ENCODE measurements at places on chromosomes 4 and X. TPM values are rescaled to one million over a fixed set of nuclear protein-coding genes. Genes with fewer than 3 reads are reported as not detected.
A peak's percentile ranks its signal among the peaks of the same experiment; 100 is the strongest.

- no peaks in the 10 kb centered on the region for H3K4me1 ChIP-seq
- H3K4me3 ChIP-seq, result no peak overlapping the region
- no peaks in the 10 kb centered on the region for H3K27me3 ChIP-seq
- no peak overlapping the region for H3K27ac ChIP-seq
Measured at GRCh38 chr4:181597766-181598165, 645.4 kb upstream of the TENM3 start.

- no peak overlapping the region for H3K4me3 ChIP-seq
- H3K36me3 ChIP-seq, result no peaks in the 10 kb centered on the region
- peaks cover 21% of the 10 kb centered on the region for H3K4me1 ChIP-seq
- no peak overlapping the region for H3K27ac ChIP-seq
Measured at GRCh38 chr4:41655177-41655576, 93.3 kb downstream of the PHOX2B start.

DNA sequence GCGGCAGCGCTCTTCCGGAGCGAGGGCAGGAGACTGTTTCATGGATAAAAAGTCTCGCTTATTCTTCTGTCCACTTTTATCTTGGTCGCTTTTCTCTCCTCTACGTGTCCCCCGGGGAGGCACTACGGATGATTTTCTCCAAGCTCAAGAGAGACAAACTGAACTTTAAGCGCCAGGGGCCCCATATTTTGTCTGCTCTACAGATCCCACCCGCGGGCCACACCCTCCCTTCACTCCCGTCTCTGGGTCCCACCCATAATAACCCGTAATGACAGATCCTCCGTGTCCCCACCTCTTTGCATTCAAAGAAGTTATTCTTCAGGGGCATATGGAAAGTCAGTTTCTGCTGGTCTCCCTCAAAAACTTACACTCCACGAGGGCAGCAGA lies at the start of gene CORIN:
TSS of gene CORIN (minus strand) at position 160 of the 387 bp plus-strand sequence. CDS start at position 42, 118 bp downstream.
- peaks cover 4% of the 10 kb centered on the region for H3K27me3 ChIP-seq
- peaks cover 13% of the 10 kb centered on the region for H3K4me1 ChIP-seq
- H3K4me3 ChIP-seq, result peak within 1 kb of the TSS; percentile 82
- no peak for DNase-seq

- H3K27me3 ChIP-seq, result no peaks in the 10 kb centered on the region
- no peak overlapping the region for H3K27ac ChIP-seq
- DNase-seq, result no peak
- no peaks in the 10 kb centered on the region for H3K4me1 ChIP-seq
Measured at GRCh38 chrX:87006561-87006960, 511.0 kb upstream of the KLHL4 start.

DNA sequence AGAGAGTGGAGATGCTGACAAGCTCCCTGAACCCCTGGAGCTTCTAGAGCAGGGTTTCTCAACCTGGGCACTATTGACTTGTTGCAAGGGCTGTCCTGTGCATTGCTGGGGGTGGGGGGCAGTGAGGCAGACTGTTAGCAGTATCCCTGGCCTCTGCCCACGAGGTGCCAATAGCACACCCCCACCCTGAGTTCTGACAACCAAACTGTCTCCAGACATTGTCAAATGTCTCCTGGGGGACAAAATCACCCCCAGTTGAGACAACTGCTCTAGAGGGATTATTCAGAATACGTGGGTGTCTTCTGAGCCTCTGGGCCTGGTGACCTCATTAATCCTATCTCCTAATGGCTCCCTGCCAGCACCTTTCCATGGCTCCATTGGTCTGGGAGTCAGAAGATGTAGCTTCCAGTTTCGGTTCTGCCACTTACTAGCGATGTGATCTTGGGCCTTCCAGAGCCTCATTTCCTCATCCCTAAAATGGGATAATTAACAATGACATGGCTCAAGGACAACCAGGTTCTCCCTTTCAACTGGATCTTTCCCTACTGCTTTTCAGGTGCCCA lies 17.6 kb upstream of the PJA1 start:
- DNase-seq, result no peak
- no peaks in the 10 kb centered on the region for H3K4me1 ChIP-seq
- H3K4me3 ChIP-seq, result no peak overlapping the region
- no peaks in the 10 kb centered on the region for H3K36me3 ChIP-seq
- H3K27me3 ChIP-seq, result peaks cover 19% of the 10 kb centered on the region

DNA sequence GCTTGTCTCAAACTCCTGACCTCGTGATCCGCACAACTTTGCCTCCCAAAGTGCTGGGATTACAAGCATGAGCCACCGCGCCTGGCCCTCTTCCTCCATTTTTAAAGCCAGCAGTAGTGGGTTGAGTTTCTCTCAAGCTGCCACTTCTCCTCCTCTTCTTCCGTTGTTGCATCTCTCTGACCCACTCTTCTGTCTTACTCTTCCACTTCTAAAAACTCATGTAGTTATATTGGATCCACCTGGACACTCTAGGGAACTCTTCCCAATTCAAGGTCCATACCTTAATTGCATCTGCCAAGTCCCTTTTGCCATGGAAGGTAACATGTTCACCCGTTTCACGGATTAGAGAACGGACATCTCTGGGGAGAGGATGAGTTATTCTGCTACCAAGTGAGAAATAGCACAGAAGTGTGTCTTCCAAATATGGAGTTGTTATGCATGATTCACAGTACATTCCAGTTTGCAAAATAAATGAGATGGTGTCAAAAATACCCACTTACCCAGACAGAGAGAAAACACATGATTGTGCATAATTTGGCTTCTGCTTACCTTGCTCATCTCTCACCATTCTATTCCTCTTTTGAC lies 51.8 kb downstream of the GBA3 start:
- H3K27me3 ChIP-seq, result no peaks in the 10 kb centered on the region
- DNase-seq, result no peak
- no peak overlapping the region for H3K27ac ChIP-seq
- no peaks in the 10 kb centered on the region for H3K36me3 ChIP-seq
- no peaks in the 10 kb centered on the region for H3K4me1 ChIP-seq

DNA sequence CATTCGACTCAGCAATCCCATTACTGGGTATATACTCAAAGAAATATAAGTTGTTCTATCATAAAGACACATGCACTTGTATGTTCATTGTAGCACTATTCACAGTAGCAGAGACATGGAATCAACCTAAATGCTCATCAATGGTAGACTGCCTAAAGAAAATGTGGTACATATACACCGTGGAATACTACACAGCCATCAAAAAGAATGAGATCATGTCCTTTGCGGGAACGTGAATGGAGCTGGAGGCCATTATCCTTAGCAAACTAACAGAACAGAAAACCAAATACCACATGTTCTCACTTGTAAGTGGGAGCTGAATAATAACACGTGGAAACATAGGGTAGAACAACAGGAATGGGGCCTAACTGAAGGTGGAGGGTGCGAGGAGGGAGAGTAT lies 44.9 kb downstream of the TMEM131L start:
- peaks cover 25% of the 10 kb centered on the region for H3K4me1 ChIP-seq
- no peak overlapping the region for H3K4me3 ChIP-seq
- peaks cover 1% of the 10 kb centered on the region for H3K36me3 ChIP-seq
- H3K27me3 ChIP-seq, result no peaks in the 10 kb centered on the region
- no peak for DNase-seq
- no peak overlapping the region for H3K27ac ChIP-seq

DNA sequence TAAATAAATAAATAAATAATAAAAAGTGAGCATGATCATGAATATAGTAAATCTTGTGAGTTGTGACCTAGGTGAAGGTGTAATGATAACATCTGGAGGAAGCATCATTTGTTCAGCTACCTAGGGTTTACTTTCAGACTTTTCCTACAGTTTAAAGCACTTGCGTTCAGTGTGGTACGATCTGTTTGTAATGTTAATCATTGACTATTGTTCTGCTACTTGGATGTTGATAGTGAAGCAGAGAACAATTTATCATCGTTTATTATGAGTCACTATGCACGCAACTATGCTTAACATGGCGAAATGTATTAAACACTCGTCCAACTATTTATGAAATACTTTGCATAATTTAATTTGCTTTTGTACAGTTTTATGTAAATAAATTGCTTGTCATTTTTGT lies 426.2 kb downstream of the PCDH7 start:
- no peak overlapping the region for H3K27ac ChIP-seq
- no peaks in the 10 kb centered on the region for H3K27me3 ChIP-seq
- no peaks in the 10 kb centered on the region for H3K36me3 ChIP-seq
- H3K4me3 ChIP-seq, result no peak overlapping the region
- peaks cover 13% of the 10 kb centered on the region for H3K4me1 ChIP-seq

DNA sequence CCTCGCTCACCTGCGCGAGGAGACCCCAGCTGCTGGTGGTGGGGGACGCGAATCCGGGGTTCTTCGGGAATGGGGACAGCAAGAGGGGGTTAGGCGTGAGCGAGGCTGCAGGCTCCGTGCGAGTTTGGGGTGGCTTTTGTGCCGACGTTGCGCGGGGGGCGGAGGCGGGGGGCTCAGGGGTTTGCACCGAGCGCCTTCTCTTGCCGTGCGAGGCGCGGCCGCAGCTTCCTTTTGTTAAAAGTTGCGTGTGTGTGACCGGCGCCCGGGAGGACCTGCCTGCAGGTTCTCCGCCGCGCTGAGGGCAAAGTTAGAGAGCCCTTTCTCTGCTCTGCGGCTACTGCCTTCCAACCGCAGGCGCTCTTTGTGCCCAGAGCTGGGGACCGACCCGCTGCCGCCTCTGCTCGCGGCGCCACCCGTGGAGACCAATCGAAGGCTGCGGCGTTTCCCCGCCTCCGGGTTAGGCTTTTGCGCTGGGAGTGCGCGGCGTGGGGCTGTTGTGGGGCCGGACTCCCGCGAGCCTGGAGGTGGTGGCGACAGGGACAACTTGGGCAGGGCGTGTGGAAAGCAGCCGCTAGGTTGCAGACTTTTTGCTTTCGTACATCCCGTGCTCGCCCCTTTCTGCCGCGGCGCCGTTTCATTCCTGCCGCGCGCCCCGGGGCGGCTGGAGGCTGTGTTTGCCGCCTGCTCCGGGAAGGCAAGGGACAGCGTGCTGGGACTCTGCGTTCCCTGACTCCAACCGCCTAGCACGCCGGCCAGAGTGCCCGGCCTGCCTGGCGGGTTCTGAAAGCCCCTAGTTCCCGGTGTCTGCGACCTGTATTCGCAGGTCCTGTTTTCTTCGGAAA lies 716 bp downstream of the KIT start:
- H3K4me1 ChIP-seq, result peaks cover 14% of the 10 kb centered on the region
- peaks cover 31% of the 10 kb centered on the region for H3K27me3 ChIP-seq
- H3K36me3 ChIP-seq, result no peaks in the 10 kb centered on the region
- H3K4me3 ChIP-seq, result peak overlapping the region; percentile 85
- peak overlapping the region; percentile 93 for H3K27ac ChIP-seq
- peak; percentile 51 for DNase-seq

- H3K4me1 ChIP-seq, result no peaks in the 10 kb centered on the region
- no peak overlapping the region for H3K27ac ChIP-seq
- no peak overlapping the region for H3K4me3 ChIP-seq
Measured at GRCh38 chr4:39802005-39802404, 104.1 kb downstream of the UBE2K start.

The FLNA gene
- 765 TPM for total RNA-seq

The WNK3 gene
- total RNA-seq, result 22.6 TPM
